Chondrocyte (in vitro differentiated cells): ENCODE measurements at places on chromosomes 11 and 22. TPM values are rescaled to one million over a fixed set of nuclear protein-coding genes. Genes with fewer than 3 reads are reported as not detected.

The ELFN2 gene
- 0.65 to 1.2 TPM (median 1.1 TPM) in 3 replicates for total RNA-seq

GRCh38 chr11:62577046-62577714 is 3.5 kb upstream of the EEF1G start:
- H3K4me1 ChIP-seq, result peaks cover 34% of the 10 kb centered on the region
- peak overlapping the region; percentile 66 for H3K27ac ChIP-seq
- DNase-seq, result peak; percentile 81
- no peak overlapping the region for H3K4me3 ChIP-seq

DNA sequence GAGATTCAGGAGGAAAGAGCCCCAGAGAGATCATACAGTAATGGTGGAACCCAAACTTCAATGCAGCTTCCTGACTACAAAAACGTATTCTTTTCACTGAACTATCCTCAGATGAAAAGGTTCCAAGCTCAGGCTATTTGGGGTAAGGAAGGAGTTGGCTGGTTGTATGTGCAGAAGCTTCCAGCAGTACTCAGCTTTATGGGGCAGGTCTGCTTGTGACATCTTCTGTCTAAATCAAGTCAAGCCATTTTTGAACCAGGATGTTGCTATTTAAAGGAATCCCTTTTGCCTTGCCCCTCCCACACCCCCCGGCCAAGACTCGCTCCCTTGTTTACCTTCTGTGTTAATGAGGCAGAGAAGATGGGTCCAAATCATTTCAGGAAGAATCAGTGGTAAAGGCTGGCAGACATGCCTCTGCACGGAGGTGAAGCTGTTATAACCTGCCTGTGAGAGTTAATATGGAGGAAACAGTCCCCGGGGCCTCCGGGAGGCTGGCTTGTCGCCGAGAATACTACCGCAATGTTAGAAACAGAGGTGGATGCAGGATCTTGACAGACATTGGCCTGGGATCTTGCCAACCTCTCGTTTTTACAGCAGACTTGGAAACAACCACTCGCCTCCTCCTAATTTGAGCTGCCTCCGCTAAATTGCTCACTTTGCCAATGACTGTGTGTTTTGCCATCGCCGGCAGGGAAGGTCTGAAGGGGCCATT is 45.4 kb downstream of the TIMP3 start:
- peaks cover 6% of the 10 kb centered on the region for H3K36me3 ChIP-seq
- H3K27ac ChIP-seq, result no peak overlapping the region
- H3K27me3 ChIP-seq, result no peaks in the 10 kb centered on the region

DNA sequence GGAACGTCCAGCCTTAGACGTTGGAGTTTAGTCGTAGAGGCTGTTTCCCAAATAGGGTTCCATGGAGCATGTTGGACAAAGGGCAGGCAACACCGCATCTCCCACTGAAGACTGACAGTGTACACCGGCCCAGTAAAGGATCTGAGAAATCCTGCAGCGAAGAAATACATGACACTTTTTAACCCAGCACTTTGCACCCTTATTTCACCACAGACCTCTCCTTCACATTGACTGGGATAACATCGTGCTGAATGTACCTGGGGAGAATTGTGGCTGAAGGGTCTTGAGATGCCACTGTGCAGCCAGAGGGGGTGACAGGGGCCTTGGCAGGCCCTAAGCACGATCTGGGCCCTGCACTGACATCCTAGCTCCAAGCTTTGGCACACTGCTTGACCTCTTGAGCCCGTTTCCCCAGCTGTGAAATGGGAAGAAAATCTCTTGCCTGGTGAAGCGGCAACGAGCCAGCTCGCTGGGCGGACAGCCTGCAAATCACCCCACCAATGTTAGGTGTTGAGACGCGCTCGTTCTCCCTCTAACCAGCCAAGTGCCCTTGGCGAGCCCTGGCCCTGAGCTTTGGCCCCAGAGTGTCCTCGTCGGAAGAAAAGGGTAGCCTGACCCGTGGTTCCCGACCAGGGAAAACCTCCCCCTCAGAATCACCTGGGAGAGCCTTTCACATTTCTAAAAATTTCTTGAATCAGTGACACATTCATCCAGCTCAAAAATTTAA is 13.4 kb downstream of the CD5 start:
- H3K27me3 ChIP-seq, result peaks cover 2% of the 10 kb centered on the region
- no peaks in the 10 kb centered on the region for H3K36me3 ChIP-seq
- H3K4me3 ChIP-seq, result no peak overlapping the region
- H3K27ac ChIP-seq, result no peak overlapping the region
- peak; percentile 71 for DNase-seq

DNA sequence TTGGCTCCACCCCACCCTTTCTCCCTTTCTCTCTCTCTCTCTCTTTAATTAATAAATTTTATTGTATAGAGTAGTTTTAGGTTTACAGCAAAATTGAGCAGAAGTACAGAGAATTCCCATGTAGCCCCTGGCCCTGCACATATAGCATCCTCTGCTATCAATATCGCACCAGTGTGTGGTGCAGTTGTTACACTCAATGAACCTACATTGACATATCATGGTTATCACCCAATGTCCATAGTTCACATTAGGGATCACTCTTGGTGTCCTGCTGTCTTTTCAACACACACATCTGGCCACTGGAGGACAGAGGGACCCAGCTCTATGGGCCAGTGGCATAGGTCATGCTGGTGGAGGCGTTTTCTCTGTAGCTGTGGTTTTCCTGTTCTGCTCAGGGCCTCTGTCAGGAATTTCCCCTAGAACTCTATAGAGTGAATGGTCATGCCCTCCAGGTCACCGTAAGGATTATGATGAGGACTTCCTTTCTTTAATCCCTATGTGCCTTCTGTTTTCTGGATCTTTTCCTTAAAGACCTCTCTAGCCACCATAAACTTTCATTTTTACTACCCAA is 98.2 kb upstream of the NAV2 start:
- peaks cover 21% of the 10 kb centered on the region for H3K4me1 ChIP-seq
- peaks cover 7% of the 10 kb centered on the region for H3K36me3 ChIP-seq
- no peak for DNase-seq
- H3K4me3 ChIP-seq, result no peak overlapping the region

DNA sequence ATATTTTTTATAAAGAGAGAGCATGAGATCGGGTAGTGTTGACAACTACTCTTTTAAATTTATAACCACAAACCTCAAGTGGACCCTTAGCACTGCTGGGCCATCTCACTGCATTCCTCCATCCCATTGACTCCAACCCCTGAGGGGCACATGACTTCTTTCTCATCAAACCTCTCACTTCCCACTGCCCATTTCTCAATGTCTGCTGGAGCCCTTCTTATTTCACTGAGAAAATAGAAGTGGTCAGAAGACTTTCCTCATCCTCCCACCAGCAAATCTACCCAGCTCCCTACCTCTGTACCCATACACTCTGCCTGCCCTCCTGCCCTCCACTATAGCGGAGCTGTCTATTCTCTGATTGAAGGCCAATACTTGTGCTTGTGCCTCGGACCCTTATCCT is 370.6 kb upstream of the MPPED2 start:
- H3K4me1 ChIP-seq, result no peaks in the 10 kb centered on the region
- no peaks in the 10 kb centered on the region for H3K36me3 ChIP-seq
- no peak overlapping the region for H3K27ac ChIP-seq
- DNase-seq, result no peak

DNA sequence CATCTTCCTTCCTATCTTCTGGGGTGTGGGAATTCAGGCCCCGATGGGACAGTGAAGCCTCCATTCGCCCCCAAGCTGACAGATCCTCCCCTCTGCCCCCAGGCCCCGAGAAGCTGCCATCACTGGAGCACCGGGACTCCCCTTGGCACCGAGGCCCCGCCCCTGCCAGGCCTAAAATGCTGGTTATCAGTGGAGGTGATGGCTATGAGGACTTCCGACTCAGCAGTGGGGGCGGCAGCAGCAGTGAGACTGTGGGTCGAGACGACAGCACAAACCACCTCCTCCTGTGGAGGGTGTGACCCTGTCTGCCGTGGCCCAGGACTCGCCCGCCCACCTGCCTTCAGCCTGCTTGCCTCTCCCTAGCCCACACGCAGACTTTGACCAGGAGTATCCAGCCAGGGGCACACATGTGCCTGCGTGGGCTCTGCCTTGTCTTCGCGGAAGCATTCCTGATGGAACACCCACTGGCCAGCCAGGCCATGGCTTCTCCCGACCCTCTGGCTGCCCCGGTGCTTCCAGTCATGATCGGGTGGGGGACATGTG is 8.6 kb upstream of the RELT start:
- H3K27ac ChIP-seq, result no peak overlapping the region
- no peaks in the 10 kb centered on the region for H3K27me3 ChIP-seq
- H3K4me1 ChIP-seq, result peaks cover 4% of the 10 kb centered on the region
- no peak overlapping the region for H3K4me3 ChIP-seq
- H3K36me3 ChIP-seq, result peaks cover 20% of the 10 kb centered on the region

- DNase-seq, result no peak
- no peak overlapping the region for H3K27ac ChIP-seq
Observed at GRCh38 chr11:36790526-36790925, 192.5 kb upstream of the RAG2 start.

- no peaks in the 10 kb centered on the region for H3K27me3 ChIP-seq
- peaks cover 39% of the 10 kb centered on the region for H3K4me1 ChIP-seq
- no peak overlapping the region for H3K27ac ChIP-seq
- no peak overlapping the region for H3K4me3 ChIP-seq
- H3K36me3 ChIP-seq, result no peaks in the 10 kb centered on the region
Observed at GRCh38 chr11:27907530-27907929, 200.4 kb downstream of the KIF18A start.

GRCh38 chr11:6197466-6198200 is 1.4 kb upstream of the OR52W1 start:
- peaks cover 2% of the 10 kb centered on the region for H3K27me3 ChIP-seq
- no peaks in the 10 kb centered on the region for H3K36me3 ChIP-seq
- H3K4me3 ChIP-seq, result no peak overlapping the region
- H3K4me1 ChIP-seq, result no peaks in the 10 kb centered on the region
